ENCODE measurements at places on chromosomes 11 and 22.

- no peak for DNase-seq
Observed at GRCh38 chr11:69468221-69468620, 13.2 kb upstream of the LINC01488 start.

GRCh38 chr11:113457784-113458183, 17.4 kb downstream of the DRD2 start:
- DNase-seq, result no peak

GRCh38 chr22:19057999-19058491, 64.2 kb downstream of the DGCR2 start:
- no peak for DNase-seq

DNA sequence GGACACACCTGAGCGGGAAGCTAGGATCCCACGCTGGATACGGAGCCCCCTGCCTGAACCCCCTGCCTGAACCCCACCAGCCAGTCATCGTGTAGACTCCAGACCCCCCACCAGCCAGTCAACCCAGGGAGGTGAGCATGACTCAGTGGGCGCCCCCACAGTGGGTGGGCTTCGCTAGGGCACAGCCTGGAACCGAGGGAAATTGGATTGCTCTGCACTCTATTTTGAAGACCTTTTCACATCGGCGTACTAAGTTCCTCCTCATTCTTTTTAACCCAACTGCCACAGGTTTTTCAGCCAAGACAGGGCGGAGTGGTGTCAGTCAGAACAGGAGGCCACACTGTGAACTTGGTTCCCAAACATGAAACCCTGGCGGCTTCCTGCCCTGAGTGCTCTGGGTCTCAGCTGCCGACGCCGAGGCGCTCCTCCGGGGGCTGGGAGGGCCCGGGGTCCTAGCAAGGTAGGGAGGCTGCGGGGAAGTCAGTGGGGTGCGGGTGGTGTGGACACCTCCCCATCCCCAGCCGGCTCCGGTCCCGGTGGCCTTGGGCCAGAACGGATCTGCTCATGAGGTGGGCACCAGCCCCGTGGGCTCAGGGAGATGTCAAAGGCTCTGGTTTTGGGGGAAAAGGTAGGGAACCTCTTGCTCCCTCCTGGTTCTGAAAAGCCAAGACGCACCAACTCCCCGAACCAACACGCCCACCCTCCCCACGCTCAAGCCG, 57.0 kb downstream of the BRD1 start:
- DNase-seq, result no peak

GRCh38 chr11:117107701-117108590, 9.7 kb upstream of the SIK3 start:
- no peak for DNase-seq

GRCh38 chr22:43447380-43447779, 35.6 kb downstream of the MPPED1 start:
- no peak for DNase-seq

- DNase-seq, result no peak
Observed at GRCh38 chr11:93537049-93537448, 6.1 kb downstream of the SMCO4 start.

- no peak for DNase-seq
Observed at GRCh38 chr11:74492084-74492483, 1.4 kb downstream of the LIPT2 start.

DNA sequence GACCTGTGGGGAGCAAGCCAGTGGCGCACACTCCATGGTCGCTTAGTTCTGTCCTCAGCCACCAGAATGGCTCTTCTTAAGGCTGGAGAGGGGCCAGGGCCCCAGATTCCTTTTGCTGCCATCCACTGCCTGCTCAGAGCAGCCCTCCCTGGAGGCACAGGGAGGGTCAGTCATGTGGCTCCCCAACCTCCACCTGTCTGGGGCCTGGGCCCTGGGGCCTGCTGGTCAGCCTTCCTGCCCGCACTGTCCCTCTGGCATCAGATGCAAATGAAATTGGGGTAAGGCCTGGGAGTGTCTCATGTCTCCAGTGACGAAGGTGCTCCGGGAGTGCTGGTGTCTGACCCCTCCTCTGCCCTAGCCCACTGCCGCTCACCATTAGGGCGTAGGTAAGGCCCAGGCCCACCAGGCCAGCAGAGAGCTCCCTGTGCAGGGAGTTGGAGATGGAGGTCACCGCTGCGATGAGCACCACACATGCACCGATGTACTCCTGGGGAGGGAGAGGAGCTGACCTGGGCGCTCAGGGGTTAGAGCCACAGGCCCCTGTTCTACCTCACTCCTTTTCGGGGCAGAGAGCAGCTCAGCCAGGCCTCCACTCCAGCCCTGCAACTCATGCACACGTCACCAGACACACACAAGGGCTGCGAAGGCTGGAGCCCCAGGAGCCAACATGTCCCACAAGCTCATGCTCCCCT, 9.0 kb upstream of the KCNJ11 start:
- DNase-seq, result no peak

GRCh38 chr11:86952221-86952875, 2.8 kb downstream of the FZD4 start:
- no peak for DNase-seq

- no peak for DNase-seq
Observed at GRCh38 chr11:102843489-102843888, at the start of gene MMP3. MMP3 (minus strand) TSS chr11:102843609; CDS start chr11:102843546, 63 bp downstream.

GRCh38 chr22:42160830-42161696, 30.5 kb upstream of the CYP2D6 start:
- no peak for DNase-seq

DNA sequence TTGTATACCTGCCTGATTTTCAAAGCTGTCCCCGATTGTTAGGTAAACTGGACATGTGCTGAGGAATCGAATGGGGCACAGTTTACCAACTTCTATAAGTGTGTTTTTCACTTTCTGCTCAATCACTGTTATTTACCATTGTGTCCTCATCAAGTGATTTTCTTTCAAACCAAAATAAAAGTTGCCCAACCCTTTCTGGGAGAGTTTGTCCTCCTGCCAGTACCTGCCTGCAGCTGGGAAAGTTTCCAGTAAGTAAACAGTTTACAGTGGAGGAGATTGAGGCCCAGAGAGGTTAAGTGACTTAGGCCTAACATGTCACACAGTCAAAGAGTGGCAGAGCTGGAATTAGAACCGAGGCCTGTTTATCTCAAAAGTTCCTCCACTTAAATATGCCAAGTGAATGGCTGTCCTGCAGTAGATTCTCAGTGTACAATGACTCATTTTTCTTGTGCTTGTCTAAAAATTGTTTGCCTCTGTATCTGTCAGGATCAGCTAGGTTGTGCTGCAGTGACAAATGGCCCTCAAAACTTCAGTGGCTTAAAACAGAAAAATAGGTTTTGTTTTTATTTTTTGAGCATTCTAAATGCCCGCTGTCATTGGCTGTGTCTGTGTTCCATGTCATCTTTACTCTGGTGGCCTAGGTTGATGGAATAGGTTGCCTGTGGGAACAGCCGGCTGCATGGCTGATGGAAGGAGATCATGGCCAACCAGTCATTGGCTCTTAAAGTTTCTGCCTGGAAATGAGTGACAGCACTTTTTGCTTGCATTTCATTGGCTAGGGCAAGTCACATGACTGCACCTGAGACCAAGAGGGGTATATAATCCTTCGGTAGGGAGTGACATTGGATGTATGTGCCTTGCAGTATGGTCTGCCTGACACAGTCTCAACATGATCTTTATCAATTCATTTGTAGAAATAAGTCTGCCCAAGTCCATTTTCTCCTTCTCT, 61.8 kb upstream of the CRYBB3 start:
- no peak for DNase-seq

DNA sequence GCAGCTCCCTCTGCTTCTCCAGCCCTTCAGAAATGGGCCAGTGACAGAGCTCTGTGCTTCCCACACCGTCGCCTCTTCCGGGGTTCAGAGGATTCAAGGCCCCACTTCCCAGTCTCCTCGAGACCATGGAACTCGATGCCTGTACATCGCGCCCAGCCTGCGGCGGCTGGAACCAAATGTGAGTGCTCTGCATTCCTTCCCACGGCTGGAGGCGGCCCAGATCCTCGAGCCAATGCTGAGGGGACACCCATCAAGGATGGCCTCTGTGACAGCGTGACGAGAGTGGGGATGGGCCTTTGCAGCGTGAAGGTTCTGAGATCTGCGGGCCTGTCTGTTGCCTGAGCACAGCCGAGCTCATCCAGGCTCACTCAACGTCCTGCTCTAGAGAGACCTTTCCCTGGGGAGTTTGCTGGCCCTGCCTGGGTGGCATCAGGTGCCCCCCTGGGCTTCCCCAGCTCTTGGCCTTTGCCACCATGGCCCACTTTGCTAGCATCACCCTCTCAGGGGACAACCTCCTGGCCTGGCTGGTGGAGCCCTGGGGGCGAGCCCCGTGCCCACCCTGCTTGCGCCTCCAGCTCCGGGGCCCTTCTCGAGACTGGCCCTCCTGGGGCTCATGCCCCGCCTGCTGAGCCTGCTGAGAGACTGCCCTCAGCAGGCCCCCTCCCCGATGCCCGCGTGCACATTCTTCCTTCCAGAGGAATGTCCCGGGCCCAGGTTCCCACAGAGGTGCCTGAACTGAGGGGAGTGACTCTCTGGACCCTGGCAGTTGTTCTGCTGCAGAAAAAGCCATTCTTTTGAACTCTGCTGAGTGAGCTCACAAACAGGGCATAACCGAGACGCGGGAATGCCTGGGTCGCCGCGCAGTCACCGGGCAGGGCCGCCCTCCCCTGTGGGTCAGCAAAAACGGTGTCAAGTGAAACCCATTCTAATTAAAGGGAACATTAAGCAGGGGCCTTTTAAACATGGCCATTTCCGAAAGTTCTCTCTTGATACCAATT, 7.3 kb upstream of the MYEOV start:
- no peak for DNase-seq
